ENCODE measurements at places on chromosomes 7 and 10.

- no peak for DNase-seq
These were observed 239.2 kb downstream of the PTPRN2 start for GRCh38 chr7:158348446-158348845.

DNA sequence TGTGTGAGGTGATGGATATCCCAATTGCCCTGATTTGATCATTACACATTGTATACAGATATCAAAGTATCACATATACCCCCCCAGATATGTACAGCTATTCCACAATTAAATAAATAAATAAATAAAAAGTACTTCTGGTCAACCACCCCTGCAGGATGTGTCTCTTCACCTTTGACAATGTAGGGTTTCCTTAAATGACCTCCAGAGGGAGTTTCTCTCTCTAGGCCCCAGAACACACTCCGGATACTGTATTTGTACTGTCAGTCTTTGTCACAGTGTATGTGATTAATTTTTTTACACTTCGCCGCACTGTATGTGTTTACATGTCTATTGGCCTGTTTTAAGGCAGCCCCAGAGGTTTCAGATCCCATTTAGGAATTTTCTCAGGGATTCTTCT, 123.6 kb downstream of the ADCYAP1R1 start:
- DNase-seq: no peak

DNA sequence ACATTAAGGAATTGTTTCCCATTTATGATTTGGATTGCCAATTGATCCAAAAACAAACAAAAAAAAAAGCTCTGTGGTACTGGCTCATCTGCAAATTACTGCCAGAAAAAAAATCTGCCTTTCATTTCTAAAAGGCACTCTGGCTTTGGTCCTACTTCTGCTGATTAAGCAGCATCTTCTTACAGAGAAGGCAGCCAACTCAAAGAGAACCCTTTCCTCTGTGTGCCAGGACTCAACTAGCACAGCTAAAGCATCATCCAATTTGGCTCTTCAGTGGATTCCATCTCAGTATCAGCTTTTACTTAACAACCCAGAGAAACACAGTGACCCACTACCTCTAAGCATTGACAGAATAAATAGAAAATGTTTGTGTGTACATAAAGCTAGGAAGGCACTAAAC, 80.6 kb downstream of the GSAP start:
- no peak for DNase-seq

- no peak for DNase-seq
These were observed 138.0 kb downstream of the TACC2 start for GRCh38 chr10:122126763-122127659.

DNA sequence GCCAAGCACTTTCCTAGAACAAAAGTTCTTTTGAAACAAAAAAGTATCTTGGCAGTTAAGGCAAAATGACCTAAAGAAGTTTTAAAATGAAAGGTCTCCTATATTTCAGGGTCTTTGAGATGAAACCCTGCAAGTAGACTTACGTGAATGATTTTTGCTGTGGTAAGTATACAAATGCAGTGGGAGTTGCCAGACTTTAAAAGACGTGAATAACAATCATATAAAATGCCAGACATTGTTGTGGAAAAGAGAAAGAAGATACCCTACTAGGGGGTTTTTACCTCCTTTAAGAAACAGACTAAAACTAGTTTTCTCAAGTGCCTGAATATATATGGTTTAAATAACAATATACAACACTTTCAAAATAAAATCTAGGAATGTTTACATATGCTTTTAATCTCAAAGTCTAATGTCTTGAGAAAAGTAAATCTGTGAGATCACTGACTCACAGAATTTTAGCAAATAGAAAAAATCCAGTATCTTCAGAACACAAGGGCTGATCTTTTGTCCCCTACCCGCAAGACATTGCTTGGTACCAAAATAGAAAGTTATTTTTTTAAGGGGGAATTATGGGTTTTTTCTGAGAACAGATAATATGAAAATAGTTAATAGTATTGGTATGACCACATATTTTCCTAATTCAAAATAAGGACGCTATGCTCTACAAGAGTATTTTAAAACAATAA, 29.5 kb downstream of the LRRC17 start:
- DNase-seq: no peak

DNA sequence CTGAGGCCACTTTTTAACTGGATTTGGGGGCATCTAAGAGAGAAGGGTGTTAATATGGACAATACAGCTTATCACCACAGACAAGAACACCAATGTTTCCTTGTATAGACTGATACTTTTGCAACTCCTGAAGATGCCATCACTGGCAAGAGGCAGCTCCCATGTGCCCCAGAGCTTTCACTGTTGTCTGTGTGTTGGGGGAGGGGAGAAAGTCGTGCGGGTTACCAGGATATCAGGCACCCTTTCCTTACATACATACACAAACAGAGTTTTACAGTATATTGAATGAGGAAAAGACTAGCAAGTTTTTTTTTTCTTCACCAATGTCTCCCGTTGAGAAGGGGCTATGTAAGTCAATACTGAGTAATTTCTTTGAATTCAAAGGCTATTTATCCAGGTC, 4.1 kb upstream of the DLX6 start:
- no peak for DNase-seq

- no peak for DNase-seq
These were observed 2.2 kb upstream of the HSPB1 start for GRCh38 chr7:76300166-76300731.

DNA sequence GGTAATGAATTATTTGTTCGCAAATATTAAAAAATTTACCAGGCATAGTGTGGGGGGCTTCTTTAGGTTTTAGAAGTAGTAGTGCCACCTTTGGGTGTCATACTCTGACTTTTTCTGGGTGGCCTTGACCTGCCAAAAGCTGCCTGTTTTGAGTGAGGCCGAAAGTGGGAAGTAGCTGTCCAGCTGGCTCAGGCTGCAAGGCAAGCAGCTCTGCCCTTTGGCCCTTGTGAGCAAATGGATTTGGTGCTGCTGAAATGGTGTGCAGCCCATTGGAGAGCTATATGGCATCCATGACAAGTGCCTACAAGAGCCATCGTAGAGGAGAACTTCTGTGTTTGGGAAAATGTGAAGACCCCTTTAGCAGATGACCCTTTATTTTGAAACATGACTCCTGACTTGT, 20.2 kb upstream of the ICA1 start:
- DNase-seq: no peak

DNA sequence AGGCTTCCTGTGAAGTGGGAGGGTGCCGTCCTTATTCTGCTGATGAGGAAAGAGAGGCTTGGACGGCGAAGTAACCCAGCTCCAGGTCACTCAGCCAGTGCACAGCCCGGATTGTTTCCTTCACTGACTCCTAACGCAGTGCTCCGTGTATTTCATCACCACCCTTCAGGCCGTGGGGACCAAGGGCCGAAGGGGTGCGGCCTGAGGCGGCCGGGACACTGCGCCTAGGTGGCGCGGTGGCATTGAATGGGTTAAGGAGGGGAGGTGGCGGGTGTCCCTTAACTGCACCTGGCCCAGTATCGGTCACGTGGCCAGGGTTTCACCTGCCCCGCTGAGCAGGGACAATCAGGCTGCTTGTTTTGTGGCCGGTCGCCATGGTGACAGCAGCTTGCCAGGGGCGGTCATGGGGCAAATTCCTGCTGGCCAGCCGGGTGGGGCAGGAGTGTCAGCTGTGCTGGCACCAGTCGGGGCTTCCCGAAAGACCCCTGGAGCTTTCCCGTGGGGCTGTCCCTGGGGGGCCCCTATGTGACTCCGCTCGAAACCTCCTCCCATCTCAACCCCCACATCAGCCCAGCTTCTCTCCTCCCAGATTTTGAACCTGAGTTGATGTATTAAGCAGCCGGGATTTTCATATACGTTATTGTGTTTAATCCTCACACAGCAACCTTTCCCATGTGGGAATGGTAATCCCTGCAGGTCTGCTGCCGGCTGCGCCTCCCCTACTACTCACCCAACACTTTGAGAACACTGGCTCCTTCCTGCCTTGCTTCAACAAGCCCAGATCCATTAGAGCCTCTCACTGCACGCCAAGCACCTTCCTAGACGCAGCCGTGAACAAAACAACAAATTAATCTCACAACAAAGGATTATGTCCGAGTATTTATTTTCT, 4.4 kb upstream of the ABHD11 start:
- no peak for DNase-seq

DNA sequence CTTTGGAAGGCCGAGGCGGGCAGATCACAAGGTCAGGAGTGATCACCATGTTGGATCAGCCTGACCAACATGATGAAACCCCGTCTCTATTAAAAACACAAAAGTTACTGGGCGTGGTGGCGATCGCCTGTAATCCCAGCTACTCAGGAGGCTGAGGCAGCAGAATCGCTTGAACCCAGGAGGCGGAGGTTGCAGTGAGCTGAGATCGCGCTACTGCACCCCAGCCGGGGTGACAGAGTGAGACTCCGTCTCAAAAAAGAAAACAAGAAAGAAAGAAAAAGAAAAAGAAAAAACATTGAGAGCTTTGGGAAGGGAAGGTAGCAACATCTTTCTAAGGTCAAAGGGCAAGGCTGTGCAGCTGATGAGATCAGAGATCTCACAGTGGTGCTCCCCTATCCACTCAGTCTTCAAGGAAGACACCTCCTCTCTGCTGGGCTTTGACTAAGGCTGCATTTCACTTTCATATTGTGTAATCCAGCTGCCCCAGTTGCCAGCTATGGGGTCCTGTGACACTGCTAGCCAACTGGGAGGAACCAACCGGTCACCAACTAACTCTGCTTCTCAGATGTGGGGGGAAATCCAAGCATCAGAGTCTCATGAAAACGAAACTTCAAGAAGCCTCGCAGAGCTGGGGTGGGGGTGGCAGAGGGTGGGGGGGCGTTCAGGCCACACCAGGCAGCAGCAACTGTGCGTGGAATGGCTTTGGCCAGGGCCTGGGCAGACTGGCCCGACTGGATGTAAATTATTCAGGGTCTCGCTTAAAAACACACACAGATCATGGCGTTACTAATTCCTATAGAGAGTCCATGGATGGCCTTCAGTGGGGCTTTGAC, 1.5 kb downstream of the IL15RA start:
- peak; percentile 19 for DNase-seq

DNA sequence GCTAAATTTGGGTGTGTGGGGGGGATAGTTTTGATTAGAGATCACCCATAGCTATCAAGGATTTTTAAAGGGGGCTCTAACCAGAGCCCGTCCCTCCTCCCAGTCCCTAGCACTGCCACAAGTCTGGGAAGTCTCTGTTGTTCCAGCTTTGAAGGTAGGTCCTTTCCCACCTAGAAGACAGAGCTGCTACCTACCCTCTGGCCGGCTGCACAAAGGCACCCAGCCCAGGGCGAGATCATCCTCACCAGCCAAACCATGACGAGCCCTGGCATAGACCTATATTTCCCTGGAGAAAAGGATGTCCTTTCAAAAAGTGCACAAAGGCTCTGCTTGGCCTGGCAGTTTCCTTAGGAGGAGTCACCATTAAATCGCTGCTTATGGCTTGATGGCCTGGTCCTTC, 147.8 kb downstream of the CYP26A1 start:
- DNase-seq: no peak

DNA sequence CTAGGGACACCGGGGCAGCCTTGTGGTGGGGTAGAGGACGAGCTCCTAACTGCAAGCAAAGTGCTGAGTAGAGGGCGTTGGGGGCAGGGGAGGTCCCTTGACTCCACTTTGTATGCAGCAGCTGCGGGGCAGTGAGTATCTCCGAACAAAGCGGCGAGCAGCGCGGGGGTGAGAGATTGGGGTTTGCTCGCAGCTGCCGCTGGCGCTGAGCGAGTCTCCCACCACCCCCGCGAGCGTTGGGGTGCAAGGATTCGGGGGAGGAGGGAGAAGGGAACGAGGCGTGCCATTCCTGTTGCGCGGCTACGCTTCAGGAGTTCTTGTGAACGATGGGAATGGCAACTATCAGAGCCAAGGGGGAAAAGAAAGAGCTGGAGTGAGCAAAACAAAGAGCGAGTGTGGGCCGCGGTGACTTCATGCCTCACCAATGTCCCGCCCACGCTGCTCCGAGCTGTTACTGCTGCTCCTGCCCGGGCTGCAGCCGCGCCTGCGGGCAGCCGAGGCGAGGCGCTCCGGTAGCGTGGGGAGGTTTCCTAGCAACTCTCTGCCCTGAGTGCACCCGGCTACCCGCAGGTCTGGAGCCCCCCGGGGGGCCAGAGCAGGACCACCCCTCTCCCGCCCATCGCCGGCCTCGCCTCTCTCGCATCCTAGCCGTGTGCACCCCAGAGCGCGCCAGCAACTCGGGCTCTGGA, at the start of gene ITGB8:
Gene ITGB8, plus strand, starts transcription at position 662 of the 689 bp plus-strand sequence. CDS start 907 bp downstream, outside the sequence.
- no peak for DNase-seq

- DNase-seq: no peak
These were observed 92.0 kb downstream of the PDGFA start for GRCh38 chr7:427506-428103.

DNA sequence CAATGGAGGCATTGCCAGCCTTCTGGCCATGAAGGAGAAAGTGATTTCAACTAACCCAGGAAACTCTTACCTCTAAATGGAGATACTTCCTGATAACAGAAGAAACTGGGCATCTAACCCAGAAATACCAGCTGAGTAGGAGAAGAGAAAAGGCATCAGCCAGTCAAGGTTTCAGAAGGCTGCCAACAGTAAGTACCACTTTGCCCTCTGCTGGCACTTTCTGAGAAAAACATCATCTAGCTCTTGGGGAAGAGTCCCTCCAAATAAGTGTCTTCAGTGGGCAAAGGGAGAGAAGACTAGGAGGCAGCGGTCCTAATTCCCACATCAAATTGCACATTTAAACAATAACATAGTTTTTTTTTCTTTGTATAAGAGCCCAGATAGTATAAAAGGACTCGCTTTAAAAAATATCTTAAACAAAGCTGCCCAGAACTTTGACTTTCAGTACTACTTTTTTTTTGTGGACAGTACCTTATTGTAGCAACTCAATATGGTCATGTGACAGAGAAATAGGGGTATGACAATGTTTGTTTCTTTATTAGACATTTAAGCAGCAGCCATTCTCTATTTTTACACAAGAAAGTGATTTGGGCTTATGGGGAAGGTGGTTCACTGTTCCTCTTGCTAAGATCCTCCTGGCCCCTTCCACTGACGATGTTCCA, 157.3 kb downstream of the CTTNBP2 start:
- DNase-seq: no peak

- DNase-seq: no peak
These were observed 136.4 kb upstream of the FGFR2 start for GRCh38 chr10:121734589-121735045.

DNA sequence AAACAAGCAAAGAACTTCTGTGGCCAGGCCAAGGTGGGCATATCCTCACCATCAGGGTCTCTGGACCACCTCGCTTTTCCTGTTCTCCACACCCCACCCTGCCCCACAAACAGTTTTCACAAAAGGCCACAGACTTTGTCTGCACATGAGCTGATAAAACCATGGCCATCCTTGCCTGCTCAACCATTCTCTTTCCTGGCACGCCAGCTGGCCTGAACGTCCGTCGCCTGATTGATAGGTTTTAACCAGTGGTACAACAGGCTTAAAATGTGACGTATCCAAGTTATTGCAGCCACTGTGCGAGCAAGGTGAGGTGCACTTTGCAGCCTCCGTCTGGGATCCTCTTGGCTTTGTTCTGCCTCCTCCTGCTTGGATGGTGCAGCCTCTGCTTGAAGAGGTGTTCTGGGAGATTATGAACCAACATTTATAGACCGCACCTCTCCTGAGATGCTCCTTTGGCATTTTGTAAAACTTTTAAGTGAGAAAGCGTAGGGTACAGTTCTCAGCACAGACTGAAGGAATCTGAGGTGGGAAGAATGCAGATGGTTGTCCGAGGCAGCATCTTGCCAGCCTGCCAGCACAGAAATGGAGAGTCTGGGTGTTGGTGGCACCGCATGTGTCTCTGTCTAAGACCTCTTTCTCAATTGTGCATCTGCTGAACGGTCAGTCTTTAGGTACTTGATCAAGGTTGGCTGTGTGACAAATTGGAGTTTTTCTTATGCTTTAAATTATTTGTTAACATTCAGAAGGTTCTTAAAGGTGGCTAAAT, 288.3 kb downstream of the CELF2 start:
- DNase-seq: no peak

- DNase-seq: peak; percentile 38
These were observed at the start of gene PRKAG2 for GRCh38 chr7:151876899-151877777. Gene PRKAG2, minus strand, starts transcription at chr7:151877115. Its CDS starts 495 bp downstream, at chr7:151876620.

- no peak for DNase-seq
These were observed 181.1 kb downstream of the SKAP2 start for GRCh38 chr7:26683277-26683676.
